ENCODE measurements at places on chromosomes 3 and 15.

DNA sequence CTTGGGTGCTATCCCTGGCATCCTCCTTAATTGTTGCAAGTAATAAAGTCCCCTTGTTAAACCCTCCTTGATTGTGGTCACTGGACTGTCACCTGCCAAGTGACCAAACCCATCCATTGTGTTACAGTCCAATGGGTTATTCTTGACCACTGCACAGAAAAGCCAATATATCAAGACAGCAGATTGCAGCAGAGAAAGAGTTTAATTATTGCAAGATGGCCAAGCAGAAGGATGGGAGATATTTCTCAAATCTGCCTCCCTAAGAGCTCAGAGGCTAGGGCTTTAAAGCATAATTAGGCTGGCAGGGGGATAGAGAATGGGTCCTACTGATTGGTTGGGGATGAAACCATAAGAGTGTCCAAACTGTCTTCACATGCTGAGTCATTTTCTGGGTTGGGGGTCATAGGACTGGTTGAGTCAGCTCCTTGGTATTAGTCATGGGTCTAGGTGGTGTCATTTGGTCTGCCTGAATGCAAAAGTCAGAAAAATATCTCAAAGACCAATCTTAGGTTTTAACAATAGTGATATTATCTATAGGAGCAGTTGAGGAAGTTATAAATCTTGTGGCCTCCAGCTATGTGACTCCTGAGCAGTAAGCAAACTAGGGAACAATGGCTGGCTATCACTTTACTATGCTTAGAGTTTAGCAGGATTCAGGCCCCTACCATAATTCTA lies 19.1 kb upstream of the XYLB start:
- no peak for DNase-seq
- no peaks in the 10 kb centered on the region for H3K27me3 ChIP-seq
- H3K36me3 ChIP-seq, result no peaks in the 10 kb centered on the region
- no peak overlapping the region for H3K4me3 ChIP-seq
- H3K4me1 ChIP-seq, result no peaks in the 10 kb centered on the region

DNA sequence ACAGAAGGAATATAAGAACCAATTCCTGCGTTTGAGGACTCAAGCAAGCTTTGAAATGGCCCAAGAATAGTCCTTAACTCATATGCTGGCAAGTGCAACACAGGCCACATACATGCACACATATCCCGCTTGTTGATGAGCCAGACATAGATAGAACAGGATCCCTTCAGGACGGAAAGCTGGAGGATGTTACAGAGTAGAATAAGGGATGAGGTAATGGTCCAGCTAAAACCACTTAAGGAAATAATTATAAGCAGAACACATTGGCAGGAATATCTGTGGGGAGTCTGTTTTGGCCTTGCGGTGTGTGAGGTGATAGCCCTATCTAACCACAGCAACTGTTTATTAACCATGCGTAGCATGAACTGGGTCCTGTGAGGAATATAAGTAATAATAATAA lies 25.0 kb downstream of the SCG3 start:
- H3K27me3 ChIP-seq, result no peaks in the 10 kb centered on the region
- no peak overlapping the region for H3K4me3 ChIP-seq
- H3K27ac ChIP-seq, result no peak overlapping the region

- no peak overlapping the region for H3K4me3 ChIP-seq
- no peak for DNase-seq
Observed at GRCh38 chr3:111047042-111047441, 24.6 kb upstream of the NECTIN3 start.

DNA sequence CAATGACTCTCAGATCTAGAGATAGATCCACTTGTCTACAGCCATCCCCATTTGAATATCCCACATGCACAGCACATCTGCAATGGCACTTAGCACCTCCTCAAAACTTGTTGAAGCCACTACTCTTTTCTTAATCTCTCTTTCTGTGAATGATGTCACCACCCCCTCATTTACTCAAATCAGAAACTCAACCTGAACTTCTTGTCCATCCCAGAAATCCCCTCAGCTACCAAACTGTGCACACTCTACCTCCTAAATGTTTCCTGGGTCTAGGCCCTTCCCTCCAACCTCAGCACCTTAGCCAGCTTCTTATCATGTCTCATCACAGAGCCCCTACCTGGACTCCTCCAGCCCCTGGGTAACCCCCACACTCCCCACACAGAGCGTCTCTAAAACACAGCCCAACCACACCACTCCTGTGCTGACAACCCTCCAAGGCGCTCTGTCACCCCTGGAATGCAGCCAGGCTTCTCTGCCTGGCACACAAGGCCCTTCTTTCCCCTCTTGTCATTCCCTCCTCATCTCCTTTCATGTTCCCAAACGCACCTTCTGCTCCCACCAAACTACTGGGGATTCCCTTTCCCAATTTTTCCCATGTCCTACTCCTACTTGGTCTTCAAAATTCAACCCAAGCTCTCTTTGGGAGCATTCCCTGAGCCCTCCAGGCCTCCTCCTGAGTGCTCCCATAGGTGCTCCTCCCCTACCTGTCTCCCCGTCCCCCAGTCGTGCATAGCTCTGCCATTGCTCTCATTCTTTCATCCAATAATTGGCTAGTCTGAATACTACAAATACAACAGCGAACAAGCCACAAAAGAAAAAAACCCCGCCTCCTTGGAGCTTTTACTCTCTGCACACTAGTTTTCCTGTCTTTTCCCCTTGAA lies 39.8 kb upstream of the ZBTB38 start:
- H3K27me3 ChIP-seq, result no peaks in the 10 kb centered on the region
- H3K4me3 ChIP-seq, result no peak overlapping the region
- H3K4me1 ChIP-seq, result no peaks in the 10 kb centered on the region
- no peaks in the 10 kb centered on the region for H3K36me3 ChIP-seq
- DNase-seq, result no peak

GRCh38 chr3:129246636-129247035 lies 2.8 kb upstream of the COPG1 start:
- no peaks in the 10 kb centered on the region for H3K27me3 ChIP-seq
- DNase-seq, result no peak
- H3K4me3 ChIP-seq, result no peak overlapping the region
- no peaks in the 10 kb centered on the region for H3K36me3 ChIP-seq

DNA sequence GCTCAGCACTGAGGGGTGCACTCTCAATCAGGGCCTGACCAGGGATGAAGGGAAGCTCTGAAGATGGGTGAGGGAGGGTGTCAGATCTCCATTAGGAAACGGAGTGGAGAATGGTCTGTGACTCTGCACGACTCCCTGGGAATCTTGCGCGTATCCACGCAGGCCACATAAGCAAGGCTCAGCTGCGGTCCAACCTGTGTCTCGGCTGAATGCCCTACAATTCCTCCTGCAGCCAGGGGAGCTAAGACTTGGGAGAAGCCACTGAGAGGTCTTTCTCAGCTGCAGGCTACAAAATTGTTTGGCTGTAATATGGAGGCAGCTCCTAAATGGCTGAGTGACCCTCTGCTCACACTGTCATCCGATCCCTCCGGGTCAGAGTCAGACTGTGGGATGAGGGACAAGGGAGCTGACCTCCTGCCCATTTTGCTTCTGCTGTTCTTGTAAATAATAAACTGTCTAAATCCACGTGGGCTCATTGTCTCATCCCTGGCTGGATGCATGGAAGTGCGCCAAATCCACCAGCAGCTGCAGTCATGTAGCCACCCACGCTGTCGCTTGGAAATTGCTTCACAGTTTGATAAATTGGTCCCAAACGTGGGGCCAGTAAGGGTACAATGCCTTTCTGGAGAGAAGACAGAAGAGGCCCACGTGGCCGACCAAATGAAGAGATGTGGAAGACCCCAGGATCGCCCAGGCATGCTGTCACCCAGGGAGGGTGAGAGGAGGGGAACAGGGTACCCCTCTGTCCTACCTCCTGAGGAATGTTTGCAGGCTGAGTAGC lies 30.5 kb downstream of the ALS2CL start:
- H3K36me3 ChIP-seq, result no peaks in the 10 kb centered on the region
- DNase-seq, result peak; percentile 52
- no peak overlapping the region for H3K4me3 ChIP-seq
- H3K4me1 ChIP-seq, result no peaks in the 10 kb centered on the region

GRCh38 chr3:67495751-67496150 lies 158.7 kb downstream of the SUCLG2 start:
- no peaks in the 10 kb centered on the region for H3K36me3 ChIP-seq
- no peak overlapping the region for H3K27ac ChIP-seq
- no peak for DNase-seq

DNA sequence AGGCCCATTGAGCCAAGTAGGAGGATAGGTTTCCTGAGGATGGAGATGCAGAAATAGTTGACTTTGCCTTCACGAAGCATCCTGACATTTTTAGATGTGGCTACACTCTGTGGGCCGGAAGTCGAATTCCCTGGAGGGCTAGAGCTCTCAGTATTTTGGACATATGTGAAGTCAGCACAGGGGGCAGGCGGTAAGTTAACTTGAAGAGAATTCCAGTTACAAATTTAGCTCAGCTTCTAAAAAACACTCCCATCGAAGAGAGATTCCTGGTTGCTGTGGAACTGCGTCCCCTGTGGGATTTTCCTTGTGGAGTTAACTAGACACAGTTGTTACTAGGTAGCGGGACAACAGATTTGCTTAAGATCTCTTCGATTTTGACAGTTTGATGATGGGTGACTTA lies 161.9 kb upstream of the RGMA start:
- H3K27ac ChIP-seq, result no peak overlapping the region
- H3K27me3 ChIP-seq, result no peaks in the 10 kb centered on the region
- DNase-seq, result no peak

DNA sequence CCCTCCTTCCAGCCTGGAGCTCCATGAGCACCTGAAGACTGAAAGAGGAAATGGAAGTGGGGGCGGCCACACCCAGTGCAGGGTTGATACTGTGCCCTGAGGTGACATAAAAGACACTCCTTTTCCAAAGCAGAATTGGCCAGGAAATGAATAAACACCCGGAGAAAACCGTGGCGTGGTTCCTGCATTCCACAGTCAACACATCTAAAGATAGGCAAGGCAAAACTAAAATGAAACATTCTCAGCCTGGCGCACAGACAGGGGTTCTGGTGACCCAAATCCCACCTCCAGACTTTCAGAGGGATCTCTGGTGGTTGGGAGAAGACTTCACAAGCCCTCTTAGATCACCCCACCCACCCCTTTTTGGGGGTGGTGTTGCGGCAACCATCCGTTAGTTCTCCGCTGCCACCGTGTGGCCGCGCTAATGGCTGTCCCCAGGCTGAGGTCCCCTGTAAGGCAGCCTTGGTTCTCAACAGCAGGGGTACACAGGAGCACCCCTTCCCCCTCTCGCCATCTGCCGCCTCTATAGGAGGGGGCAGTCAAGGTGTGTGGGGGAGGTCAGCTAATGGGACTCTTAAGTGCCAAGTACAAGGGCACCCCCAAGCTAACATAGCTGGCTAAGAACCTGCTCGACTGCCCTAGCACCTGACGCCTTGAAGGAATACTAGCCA lies 2.5 kb upstream of the MST1R start:
- no peaks in the 10 kb centered on the region for H3K27me3 ChIP-seq
- H3K27ac ChIP-seq, result no peak overlapping the region
- peaks cover 5% of the 10 kb centered on the region for H3K4me1 ChIP-seq
- peak; percentile 50 for DNase-seq
- H3K4me3 ChIP-seq, result no peak overlapping the region
- H3K36me3 ChIP-seq, result no peaks in the 10 kb centered on the region

DNA sequence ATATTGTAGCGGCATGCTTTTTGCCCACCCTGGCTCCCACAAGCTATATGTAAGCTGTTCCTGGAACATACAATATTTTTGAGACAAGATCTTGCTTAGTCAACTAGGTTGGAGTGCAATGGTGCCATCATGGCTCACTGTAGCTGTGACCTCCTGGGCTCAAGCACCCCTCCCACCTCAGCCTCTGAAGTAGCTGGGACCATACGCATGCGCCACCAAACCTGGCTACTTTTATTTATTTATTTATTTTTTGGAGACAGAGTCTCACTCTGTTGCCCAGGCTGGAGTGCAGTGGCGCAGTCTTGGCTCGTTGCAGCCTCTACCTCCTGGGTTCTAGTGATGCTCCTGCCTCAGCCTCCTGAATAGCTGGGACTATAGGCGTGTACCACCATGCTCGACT lies 6.7 kb upstream of the SQOR start:
- H3K27me3 ChIP-seq, result no peaks in the 10 kb centered on the region
- no peak overlapping the region for H3K4me3 ChIP-seq
- no peak overlapping the region for H3K27ac ChIP-seq
- no peaks in the 10 kb centered on the region for H3K4me1 ChIP-seq
- no peak for DNase-seq
